ENCODE measurements at places on chromosomes 2 and 18.

GRCh38 chr2:79789811-79790210 lies 277.0 kb downstream of the CTNNA2 start:
- DNase-seq, result no peak

DNA sequence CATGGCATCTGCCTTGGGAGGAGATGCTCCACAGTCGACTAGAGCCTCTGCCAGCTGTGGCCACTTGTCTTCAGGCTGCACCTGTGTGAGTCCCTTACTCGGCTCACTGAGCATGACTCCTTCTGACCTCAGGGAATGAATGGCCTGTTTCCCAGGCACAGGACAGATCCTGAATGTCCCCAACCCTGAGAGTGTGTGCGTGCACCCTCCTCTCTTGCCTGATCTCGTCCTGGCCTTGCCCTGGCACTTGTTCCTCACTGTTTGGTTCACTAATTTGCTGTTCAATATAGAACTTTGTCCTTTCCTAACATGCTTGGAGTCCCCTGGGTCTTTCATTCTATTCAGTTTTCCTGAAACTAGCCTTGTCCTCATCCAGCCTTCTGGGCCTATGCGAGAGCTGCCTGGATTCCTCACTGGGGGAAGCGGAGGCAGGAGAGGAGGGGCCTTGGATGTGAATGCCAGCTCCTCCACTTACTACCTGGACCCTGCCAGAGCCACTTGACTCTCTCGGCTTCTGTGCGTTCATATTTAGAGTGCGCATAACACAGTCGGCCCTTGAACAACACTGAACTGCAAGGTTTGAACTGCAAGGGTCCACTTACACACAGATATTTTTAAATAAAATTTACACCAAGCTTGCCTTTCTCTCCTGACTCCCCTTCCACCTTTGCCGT lies 184.8 kb downstream of the ACKR3 start:
- DNase-seq, result no peak

DNA sequence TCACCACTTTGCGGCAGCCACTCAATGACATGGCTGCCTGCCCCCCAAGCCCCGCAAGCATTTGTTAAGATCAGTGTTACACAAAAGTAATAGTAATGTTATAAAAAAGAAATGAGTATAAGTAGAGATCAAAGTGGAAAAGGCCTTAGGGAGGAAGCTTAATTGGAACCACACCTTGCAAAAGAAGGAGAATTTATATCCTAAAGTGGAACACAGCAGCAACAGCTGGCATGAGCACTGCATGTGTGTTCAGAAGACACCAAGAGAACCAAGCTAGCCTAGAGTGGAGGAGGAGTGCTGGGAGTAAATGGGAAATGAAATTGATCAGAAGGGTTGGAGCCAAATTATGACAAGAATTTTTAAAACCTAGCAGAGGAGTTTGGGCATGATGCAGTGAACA lies 73.1 kb upstream of the STK17B start:
- DNase-seq, result no peak

DNA sequence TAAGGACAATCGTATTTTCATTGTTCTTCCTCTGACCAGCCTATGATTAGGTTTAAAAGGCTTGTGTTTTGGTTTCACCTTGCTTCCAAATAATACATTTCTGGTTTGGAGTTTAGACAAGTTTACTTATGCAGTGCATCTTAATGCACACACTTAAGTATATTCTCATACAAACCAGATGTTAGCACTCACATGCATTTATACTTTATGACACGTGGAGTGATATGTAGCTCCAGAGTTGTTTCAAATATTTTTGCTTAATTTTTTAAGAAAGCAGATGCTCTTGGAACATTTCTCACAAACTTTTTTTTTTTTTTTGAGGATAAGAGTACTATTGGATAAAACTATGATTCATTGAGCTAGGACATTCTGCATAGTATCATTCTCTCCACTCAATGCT lies 109.9 kb downstream of the PDE1A start:
- DNase-seq, result no peak

DNA sequence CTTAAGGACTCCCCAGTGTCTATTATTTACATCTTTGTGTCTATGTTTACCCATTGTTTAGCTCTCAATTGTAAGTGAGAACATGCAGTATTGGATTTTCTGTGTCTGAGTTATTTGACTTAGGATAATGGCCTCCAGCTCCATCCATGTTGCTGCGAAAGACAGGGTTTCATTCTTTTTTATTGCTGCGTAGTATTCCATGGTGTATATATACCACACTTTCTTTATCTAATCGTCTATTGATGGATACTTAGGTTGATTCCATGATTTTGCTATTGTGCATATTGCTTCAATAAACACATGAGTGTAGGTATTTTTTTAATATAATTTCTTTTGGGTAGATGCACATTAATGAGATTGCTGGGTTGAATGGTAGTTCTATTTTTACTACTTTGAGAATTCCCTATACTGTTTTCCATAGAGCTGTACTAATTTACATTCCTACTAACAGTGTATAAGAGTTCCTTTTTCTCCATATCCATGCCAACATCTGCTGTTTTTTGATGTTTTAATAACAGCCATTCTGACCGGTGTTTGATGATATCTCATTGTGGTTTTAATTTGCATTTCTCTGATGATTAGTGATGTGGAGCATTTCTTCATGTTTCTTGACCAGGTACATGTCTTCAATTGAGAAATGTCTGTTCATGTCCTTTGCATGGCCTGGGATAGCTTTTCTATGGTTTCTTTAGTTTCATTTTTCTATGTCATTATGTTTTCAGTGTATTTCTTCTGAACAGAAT lies 21.8 kb downstream of the MTCL1 start:
- no peak for DNase-seq

DNA sequence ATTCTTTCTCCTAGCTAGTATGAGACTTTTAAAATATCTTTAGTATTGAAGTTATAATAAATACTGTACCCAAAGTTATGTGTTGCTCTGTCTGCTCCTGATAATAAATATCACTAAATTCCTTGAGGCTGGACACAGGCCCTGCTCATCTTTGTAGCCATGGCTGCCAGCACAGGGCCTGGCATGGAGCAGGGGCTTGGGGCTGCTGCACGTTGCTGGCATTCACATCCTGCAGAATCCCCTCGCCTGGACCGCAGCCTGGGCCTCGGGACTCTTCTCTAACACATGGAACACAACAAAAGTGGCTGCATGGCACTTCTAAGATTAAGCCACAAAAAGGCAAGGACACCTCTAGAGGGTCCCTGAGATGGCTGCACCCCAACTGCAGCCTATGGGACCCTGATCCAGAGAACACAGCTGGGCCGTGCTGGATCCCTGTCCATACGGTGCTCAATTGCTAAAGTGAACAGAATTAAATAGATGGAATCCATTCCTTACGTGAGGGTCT lies 477.5 kb upstream of the MYT1L start:
- no peak for DNase-seq

- no peak for DNase-seq
Observed at GRCh38 chr2:171042253-171042969, 113.4 kb downstream of the GORASP2 start.

- DNase-seq, result no peak
Observed at GRCh38 chr18:49178736-49179135, 228.0 kb upstream of the SMAD7 start.

DNA sequence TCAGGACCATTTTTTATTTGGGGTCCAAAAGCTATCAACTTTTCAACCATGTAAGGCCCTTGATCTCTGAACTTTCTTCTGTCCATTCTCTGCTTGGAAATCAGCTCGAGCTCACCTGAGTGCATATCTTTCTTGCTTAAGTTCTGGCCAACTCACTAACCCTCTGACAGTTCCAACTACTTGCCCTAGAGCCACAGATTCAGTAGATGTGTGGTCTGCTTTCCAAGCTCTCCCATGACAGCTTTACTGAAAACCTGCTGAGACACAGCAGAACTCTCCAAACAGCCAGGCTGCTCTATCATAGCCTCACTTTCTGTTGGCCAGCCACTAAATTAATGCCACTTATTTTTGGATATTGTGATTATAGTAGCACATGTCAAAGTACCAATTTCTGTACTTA lies 21.2 kb upstream of the IKZF2 start:
- DNase-seq, result no peak

DNA sequence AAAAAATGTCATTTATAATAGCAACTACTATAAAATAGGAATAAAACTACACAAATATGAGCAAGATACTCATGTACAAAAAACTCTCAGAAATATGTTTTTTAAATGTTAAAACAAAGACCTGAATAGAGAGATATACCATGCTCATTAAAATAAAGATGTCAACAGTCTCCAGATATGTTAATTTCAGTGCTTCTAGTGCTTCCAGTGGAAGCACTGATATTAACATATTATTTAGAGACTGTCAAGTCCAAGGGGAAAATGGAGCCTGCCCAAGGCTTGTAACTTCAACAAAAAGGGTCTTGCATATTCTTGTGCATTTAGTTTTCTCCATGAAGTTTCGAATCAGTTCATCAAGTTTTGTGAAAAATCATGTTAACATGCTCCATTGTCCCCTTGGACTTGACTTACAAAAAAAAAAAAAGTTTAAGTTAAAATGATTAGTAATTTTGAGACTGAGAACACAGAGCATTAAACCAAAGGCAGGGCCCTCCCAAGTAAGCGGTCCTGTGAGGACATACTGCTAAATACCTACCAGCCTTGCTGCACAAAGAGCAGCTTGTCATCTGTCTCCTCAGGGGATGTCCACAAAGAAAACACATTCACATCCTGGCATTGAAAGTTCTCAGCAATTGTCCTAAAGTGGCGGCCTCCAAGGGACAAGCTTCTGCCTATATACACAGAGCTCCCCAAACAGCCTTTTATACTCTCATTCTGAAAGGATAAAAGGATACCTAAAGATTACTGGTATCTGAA lies 501.9 kb upstream of the CHAC2 start:
- no peak for DNase-seq

- no peak for DNase-seq
Observed at GRCh38 chr2:57080035-57080434, 896.2 kb downstream of the CCDC85A start.

GRCh38 chr2:190365499-190366204 lies 22.3 kb downstream of the INPP1 start:
- DNase-seq, result no peak

DNA sequence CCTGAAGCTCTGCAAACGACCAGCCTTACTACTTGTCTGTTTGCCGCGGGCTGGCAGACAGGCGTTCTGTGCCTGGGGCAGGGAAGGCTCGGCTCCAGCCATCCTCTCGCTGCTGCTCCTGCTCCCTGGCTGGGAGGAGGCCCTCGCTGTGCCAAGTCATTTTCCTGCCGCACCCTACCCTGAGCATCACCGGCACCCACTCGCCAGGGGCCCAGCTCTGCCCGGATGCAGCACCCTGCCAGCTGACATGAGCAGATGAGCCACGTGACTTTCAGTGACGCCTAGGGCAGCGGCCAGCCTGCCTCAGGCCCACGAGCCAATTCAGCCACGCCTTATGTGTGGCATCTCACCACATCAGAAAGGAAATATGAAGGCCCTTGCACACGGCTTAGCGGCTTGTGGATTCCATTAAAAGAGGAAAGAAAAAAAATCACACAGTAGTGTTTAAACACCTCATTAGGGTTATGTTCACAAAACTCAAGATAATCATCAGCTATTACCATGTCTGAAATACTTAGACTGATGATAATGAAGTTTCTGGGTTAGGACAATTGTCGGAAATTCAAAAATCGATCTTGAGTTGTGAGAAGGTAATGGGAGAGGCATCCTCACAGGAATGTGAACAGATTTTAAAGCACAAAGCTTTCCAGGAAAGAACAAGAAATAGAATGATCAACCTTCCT lies 250.5 kb downstream of the TWIST2 start:
- DNase-seq, result no peak

DNA sequence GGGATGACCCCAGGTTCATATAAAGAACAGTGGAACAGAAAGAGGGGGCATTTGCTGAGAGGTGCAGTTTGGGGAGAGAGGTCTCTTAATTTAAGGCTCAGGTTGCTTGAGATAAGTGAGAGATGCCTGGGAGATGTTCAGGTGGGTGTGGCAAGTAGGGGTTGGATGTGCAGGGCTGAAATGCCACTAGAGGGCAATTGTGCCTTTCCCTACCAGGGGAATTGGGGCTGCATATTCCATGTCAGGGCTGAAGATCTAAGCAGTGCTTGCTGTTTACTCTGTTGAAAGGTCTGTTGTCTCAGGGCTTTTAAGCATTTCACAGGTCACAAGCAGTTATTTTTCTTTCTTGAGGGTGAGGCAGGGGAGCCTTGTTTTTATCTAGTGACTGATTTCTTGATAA lies 7.8 kb downstream of the CCDC85A start:
- no peak for DNase-seq

- no peak for DNase-seq
Observed at GRCh38 chr2:156663757-156664409, 227.7 kb downstream of the GPD2 start.

- no peak for DNase-seq
Observed at GRCh38 chr18:38402509-38402908, 836.9 kb upstream of the CELF4 start.

- no peak for DNase-seq
Observed at GRCh38 chr18:44777457-44778192, 96.9 kb downstream of the SETBP1 start.

DNA sequence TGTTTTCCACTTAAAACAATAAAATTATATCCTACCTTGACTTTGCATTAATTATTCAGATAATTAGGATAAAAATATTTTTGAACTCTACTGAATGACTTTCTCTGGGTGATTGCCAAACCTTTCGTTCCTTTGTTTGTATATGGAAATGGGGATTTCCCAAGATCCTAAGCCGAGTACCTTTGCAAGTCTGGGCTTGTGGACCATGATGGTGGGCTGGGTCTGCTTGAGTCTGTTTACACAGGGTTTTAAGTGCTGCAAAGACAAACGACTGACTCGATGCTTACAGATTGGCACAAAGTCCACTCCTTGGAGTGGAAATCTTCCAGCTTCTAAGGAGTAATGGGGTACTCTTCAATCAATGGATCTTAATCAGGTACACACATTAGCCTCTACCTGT lies 659.5 kb downstream of the TSN start:
- no peak for DNase-seq

DNA sequence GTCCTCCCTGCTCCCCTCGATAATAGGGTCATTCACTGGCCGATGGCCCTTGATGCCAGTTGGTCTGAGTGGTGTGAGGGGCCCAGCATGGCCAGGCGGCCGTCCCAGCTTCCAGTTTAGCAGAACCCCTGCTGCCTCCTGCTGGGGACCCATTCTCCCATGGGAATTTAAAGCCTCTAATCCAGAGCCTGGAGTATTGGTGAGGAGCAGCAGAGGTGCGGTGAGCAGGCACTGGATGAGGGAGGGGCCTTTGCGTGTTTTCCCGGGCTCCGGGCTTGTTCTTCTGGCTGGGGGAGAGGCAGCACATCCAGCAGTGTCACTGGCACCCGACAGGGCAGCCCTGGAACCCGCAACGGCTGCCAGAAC lies 17.4 kb downstream of the KCNIP3 start:
- DNase-seq, result no peak

DNA sequence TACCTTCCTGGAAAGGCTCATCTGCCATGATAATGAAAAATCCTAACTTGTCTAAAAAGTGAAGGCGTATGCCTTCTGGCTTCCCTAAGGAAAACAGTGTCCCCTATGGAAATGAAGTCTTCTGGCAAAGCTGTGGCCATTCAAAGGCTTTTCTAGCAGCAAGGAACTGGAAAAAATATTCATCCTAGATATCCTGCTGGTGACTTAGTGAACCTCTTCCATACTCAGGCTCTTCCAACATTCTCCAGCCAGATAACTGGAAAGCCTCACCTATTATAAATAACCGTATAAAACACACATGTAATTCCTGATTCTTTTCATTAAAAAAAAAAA lies 84.7 kb downstream of the RBMS1 start:
- DNase-seq, result no peak

GRCh38 chr2:9618410-9618809 lies 12.4 kb downstream of the YWHAQ start:
- DNase-seq, result no peak

- no peak for DNase-seq
Observed at GRCh38 chr2:8278709-8279354, 403.0 kb upstream of the ID2 start.
